ENCODE measurements at places on chromosomes 1 and 21.

DNA sequence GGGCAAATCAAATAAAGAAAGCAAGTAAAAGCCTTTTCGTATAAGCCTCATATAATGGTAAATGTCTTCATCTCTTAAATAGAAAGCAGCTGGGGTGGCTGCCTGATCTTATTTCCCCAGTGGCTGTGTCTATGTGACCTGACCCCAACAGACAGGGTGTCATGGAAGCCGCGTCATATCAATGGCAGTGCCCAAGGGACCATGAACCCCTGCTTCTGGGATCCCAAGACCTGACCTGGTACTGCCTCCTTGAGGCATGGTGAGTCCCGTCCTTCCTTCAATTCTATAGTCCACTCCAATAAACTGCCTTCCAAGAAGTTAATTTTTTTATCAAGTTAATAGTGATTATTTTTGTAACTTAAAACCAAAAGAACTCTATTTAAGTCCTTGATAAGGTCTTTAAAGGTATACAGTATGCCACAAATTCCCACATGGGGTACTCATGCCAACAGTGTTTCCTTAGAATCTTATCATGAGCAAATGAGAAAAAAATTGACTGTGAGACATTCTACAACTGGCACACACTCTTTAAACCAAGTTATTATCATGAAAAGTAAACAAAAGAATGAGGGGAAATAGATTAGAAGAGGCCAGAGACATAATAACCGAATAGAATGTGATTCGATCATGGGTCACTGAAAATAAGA lies 104.6 kb downstream of the ADSS2 start:
- no peak for DNase-seq

DNA sequence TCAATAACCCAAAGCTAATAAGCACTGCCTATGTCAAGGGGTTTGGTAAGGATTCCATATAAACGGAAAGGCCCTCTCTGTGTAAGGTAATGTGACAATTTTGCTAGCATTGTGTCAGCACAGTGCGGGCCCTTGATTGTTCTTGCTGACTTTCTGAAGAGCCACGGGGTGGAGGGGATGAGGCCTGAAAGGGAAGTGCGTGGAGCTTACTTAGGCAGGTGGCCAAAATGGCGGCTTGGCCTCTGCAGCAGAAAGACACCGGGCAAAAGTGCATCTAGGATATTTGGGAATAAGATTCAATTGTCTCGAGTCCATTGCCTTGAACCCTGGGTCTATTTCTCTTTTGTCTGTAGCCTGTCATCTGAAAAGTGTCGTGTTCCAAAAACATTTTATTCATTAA lies 114.3 kb downstream of the TGFB2 start:
- DNase-seq, result no peak

GRCh38 chr1:72202761-72203160 lies 79.6 kb downstream of the NEGR1 start:
- peak; percentile 18 for DNase-seq

GRCh38 chr1:85991261-85991660 lies 165.3 kb downstream of the COL24A1 start:
- no peak for DNase-seq

GRCh38 chr1:159707472-159708260 lies 6.7 kb downstream of the CRP start:
- no peak for DNase-seq

GRCh38 chr1:117535821-117536220 lies 70.0 kb upstream of the TENT5C start:
- no peak for DNase-seq

- no peak for DNase-seq
Measured at GRCh38 chr1:207863893-207864535, 46.9 kb downstream of the CD34 start.

- peak; percentile 47 for DNase-seq
Measured at GRCh38 chr1:31759298-31760023, 4.7 kb downstream of the ADGRB2 start.
